Glutamatergic neuron (in vitro differentiated cells): ENCODE measurements at places on chromosomes 4 and X. TPM values are rescaled to one million over a fixed set of nuclear protein-coding genes. Genes with fewer than 3 reads are reported as not detected.

MAGED4 gene
- 192 TPM for total RNA-seq

GABRQ gene
- total RNA-seq, result 2.6 TPM

EPGN gene
- not detected for total RNA-seq

IRS4 gene
- total RNA-seq, result not detected

FREM3 gene
- total RNA-seq, result not detected
